ENCODE measurements at places on chromosomes 2 and 18.
A peak's percentile ranks its signal among the peaks of the same experiment; 100 is the strongest.

DNA sequence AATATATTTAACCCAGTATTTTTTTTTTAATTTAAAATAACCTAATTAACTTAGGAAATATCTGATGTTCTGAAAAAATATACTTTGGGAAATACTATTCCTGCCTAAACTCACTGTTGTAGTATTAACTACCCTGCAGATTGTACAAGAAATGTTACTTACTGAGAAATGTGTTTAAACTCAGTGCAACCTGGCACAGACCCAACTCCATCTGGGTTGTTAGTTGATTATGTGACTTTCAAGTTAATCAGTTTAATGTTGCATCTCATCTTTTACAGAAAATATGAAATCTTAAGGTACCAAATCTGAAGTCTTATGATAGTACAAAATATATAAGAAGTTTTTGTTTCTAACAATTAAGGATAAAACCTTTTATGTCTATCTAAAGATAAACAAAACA, 27.3 kb downstream of the VAPA start:
- no peak for DNase-seq

- no peak for DNase-seq
These were observed 1.9 kb downstream of the PRSS56 start for GRCh38 chr2:232521959-232522622.

DNA sequence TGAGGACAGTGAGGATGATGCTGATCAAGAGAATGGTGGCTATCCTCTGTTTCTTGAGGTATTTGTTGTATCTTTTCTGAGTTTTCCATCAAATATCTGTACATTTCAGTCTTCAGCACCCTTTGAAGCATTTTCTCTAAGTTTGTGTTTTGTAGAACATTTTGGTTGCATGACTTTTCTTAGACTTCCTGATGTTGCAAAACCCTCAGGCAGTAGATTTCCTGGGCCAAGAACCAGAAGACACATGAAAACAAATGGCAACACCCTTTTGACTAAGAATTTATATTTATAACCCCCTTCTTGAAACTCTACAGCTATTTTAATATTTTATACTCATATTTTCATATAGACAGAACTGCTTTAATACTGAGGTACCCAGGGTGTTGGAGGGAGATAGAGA, 16.2 kb downstream of the HNMT start:
- peak; percentile 51 for DNase-seq

DNA sequence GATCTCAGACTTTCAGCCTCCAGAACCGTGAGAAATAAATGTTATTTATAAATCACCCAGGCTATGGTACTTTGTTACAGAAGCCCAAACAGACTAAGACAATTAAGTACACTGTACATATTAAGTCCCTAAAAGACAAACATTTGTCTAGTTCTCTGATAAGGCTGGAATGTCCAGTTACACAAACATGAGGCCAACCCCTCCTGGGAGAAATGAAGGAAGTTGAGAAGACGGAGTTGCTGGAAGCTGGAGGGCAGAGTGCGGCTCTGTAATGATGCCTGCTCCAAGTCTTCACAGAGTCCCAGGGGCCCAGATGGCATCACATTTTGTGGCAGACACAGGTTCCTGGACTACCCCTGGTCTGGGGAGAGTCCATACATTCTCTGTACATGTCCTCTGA, 79.2 kb upstream of the ST8SIA3 start:
- DNase-seq: no peak

Data from fibroblast of the aortic adventitia (primary cell).